ENCODE measurements at places on chromosomes 2 and 18.

DNA sequence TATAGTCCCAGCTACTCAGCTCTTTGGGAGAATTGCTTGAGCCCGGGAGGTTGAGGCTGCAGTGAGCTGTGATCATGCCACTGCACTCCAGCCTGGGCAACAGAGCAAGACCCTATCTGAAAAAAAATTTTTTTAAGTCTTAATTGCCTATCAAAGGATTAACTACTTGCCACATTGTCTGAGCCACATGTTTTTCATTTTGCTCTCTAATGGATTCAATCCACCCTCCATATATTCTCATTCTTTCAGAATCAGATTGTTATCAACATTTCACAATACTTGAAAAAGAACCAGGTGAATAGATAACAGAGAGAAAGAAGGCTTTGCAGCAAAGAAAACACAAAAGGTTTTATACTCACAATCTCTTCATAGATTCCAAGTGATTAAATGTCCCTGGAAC, 61.0 kb downstream of the PXDN start:
- DNase-seq: no peak

DNA sequence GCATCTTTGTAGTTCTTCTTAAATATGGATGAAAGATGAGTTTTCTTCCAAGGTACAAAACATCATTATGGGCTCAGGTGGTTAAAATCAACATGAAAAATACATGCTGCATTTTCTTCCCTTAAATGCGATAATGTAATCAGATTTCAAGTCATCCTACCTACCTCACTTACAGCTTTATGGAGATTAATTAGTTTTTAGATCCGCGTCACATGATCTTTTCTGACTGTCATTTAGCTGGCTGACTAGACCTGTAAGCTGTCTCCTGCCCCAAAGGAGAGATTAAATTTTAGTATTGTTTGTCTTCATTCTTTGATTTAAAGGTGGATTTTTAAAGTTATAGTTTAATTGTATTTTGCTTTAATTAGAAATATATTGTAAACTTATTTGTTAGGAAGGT, 678.0 kb upstream of the ZEB2 start:
- DNase-seq: no peak

DNA sequence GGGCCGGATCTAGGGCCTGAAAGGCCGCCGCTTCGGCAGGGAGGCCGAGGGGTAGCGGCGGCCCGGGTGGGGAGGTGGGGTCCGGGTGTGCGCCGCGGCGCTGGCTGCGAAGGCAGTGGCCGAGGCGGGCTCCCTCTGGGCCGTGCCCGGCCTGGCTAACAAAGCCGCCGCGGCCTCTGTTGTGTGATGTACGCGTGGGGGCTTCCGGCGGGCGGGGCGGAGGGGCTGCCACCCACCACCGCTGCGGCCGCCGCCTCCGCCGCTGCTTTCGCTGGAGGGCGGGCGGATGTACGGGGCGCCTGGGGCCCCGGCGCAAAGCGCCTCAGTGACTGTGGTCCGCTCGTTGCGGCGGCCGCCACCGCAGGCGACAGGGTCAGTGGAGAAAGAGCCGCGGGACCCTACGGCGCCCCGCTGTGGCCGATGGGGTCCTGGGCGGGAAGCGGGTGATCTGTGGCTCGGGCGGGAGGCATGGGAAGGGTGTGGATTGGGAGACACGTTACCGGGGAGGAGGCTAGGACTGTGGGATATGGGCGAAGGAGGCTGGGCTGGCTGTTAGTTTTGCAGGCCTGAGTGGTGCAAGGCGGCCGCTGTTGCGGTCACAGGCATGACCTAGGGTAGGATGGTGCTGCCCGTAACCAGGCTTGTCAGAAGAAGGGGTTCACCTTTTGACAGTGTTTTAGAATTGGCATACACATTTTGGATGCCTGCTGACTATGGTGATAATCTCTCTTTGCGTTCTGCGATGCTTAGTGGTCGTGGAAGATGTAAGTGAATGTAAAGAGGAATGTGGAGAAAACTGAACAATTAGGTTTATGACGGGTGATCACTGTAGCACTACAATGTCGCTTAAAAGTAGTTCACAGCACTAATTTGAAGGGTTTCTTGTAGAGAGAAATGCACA, 662 bp downstream of the BZW1 start:
- DNase-seq: peak; percentile 58

DNA sequence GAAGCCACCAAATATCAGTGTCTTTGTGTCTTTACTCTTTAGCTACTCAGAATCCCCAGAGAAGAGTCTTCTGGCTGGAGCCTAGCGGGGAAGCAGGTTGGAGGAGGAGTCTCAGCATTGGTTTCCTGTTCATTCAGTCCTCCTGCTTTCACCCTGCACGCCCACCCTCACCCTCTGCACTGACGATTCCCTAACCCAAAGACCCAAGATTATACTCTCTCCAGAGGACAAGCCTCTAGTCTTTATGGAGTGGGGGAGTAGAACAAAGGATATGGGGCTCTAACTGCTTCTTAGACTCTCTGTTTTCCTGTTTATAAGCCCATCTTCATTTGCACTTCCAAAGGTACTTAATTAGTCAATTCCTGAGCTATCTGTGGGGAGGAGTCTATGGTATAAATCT, 338.8 kb downstream of the AGPS start:
- no peak for DNase-seq

GRCh38 chr2:164420787-164421186, 200.5 kb downstream of the GRB14 start:
- no peak for DNase-seq

- DNase-seq: no peak
Measured at GRCh38 chr2:238865015-238865719, 17.3 kb downstream of the TWIST2 start.

- DNase-seq: no peak
Measured at GRCh38 chr18:76450452-76451395, 44.3 kb downstream of the ZNF516 start.

GRCh38 chr2:60957643-60958042, 59.9 kb upstream of the PEX13 start:
- DNase-seq: no peak

GRCh38 chr2:96824079-96824870, 8.2 kb downstream of the CNNM3 start:
- DNase-seq: no peak

- no peak for DNase-seq
Measured at GRCh38 chr2:121334581-121335293, 49.7 kb upstream of the TFCP2L1 start.

- DNase-seq: no peak
Measured at GRCh38 chr18:40698129-40698528, 1256.9 kb upstream of the PIK3C3 start.

- no peak for DNase-seq
Measured at GRCh38 chr18:54125429-54125828, 99.0 kb downstream of the MBD2 start.

- DNase-seq: no peak
Measured at GRCh38 chr2:224260372-224261020, 141.4 kb downstream of the FAM124B start.

DNA sequence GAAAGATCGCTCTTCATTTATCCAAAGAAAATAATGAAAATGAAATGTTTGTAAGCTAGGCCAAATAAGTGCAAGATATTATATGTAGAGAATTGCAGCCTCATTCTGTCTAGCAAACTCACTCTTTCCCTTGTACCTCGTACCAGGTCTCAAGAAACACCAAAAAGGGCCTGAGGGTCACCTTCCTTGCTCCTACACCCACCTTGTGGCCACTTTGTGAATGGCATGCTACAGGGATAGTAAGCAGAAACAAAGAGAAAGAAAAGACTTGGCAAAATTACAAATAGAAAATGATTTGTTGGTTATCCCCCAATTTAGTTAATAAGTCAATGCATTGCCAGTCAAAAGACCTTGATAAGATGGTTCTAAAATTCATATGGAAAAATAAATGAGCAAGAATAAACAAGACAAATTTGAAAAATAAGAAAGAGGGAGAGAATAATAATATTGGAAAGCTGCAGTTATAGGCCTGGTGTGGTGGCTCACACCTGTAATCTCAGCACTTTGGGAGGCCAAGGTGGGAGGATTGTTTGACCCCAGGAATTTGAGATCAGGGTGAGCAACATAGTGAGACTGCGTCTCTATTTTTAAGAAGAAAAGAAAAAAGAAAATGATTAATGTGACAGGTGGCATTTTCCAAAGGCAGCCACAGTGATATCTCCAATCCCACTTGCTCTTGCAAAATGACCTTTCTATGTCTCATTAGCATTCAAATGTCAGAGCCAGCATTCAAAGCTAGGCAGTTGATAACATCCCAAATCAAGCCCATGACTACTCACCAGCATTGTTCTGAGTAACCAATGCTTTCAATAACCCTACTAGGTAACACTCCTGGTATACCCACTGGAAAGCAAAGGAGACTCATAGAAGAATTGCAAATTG, 38.8 kb upstream of the BMP10 start:
- DNase-seq: peak; percentile 59

- DNase-seq: no peak
Measured at GRCh38 chr2:41314511-41315070, 733.2 kb upstream of the PKDCC start.

Measured in stimulated activated CD8-positive, alpha-beta memory T cell treated with anti-CD3 and anti-CD28 coated beads, Interleukin-4, amount 100 ng/mL, for 4 hours (primary cell).